ENCODE measurements at places on chromosomes 13 and 19.
A peak's percentile ranks its signal among the peaks of the same experiment; 100 is the strongest.

DNA sequence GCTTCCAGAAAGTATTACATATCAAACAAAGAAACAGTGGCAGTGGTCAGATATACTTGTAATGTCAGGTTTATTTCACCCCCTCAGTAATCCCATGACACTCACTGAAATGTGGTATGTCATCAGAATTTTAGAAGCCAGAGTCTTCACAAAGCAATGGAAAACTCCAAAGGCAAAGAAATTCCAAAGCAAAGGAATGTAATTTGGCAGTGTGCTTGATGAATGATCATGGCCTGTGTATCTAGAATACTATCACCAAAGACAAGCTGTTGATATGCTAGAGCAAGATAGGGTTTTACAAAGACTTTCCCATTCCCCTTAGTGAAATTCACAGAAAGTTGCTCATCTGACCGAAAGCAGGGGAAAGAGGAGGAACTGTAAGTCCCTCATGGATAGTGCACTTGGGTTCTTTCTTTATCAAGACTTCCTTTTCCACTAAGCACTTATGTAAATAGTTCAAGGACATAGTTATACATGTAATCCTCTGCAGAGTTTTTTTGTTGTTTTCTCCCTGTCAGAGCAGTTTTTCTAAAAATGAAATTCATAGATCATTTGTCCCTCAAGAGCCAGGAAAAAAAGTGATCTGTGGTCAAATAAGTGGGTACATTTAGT lies 243.4 kb downstream of the NHLRC3 start:
- no peak for DNase-seq

GRCh38 chr19:41309180-41310032 lies 566 bp upstream of the CCDC97 start:
- DNase-seq: no peak

GRCh38 chr19:43505186-43505456 lies 575 bp upstream of the PHLDB3 start:
- no peak for DNase-seq

DNA sequence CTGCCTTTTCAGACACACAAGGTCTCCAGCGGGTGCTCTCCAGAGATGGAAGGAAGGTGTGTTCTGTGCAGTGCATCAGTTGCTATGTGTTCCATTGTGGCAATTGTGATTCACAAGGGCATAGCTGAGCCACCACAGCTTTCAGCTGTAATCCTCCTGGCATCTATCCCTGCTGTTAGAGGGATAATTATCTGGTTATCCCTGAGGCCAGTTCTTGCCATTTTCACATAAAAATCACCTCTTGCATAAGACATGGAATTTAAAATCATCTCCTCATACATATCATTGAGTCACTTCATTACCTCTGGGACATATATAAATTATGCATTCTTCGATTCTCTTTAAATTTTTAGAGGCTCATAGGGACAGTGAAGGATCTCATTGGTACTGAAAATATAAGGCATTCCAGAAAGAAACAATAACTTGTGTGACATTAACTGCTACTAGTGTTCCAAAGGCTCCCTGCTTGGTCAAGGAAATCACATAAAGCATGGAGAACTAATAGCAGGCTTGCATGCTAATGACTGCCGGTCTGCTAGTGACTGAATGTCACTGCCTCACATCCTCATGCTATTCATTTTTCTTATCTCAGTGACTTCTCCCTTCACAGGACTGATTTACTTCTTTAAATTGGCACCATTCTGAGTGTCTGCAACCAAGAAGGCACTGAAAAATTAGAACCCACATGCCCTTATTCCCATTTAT lies 214.0 kb downstream of the ENOX1 start:
- DNase-seq: peak; percentile 15

DNA sequence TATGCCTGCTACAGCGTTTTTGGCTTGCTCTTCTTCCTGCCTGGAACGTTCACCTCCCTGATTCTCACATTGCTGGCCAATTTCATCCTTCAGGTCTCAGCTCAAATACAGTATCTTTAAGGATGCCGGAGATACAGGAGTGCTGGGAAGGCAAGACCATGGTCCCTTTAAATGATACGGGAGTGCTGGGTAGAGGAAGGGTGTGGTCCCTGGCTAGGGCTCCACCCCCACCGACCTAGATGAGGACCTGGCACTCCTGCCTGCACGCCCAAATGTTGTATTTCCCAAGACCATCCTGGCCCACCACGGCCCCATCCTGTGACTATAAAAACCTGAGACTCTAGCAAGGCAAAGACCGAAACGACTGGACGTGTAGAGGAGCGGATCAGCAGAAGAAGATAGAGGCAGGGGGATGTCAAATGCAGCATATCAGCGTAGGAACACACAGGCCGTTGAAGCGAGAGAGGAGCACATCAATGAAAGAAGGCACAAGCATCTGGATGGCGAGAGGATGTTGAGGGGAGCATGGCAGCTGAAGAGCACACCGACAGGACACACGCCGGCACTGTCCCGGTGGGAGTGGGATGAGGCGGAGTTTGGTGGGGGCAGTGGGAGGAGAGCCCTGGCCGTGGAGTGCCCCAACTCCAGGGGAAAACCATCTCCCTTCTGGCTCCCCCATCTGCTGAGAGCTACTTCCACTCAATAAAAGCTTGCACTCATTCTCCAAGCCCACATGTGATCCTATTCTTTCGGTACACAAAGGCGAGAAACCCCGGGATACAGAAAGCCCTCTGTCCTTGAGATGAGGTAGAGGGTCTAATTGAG lies 74.0 kb downstream of the PCDH9 start:
- DNase-seq: no peak

- no peak for DNase-seq
These were observed 54.1 kb downstream of the ABCC4 start for GRCh38 chr13:95247171-95247570.

GRCh38 chr19:540867-541637 lies 2.8 kb upstream of the GZMM start:
- no peak for DNase-seq

- no peak for DNase-seq
These were observed 126.5 kb downstream of the PIBF1 start for GRCh38 chr13:72908416-72908815.

GRCh38 chr13:42591602-42592001 lies 17.6 kb downstream of the TNFSF11 start:
- DNase-seq: no peak

DNA sequence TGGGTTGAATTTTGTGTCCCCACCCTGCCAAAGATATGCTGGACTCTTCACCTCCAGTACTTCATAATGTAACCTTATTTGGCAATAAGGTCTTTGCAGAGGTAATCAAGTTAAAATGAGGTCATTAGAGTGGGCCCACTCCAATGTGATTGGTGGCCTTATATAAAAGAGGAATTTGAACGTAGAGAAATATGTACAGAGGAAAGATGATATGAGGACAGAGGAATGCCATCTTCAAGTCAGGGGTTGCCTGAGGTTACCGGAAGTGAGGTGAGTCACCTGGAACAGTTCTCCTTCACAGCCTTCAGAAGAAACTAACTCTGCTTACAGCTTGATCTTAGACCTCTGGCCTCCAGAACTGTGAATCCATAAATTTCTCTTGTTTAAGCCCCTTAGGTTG lies 69.9 kb downstream of the GPC5 start:
- no peak for DNase-seq

GRCh38 chr19:2983351-2984214 lies 6.2 kb downstream of the TLE6 start:
- peak; percentile 92 for DNase-seq

Measured in astrocyte of the cerebellum (primary cell).